Posterior cingulate gyrus (tissue), 11 donors: ENCODE measurements at places on chromosomes 16 and 17.

GRCh38 chr17:40478486-40478885, 22.9 kb downstream of the TNS4 start:
- peak; percentile 46 for DNase-seq

DNA sequence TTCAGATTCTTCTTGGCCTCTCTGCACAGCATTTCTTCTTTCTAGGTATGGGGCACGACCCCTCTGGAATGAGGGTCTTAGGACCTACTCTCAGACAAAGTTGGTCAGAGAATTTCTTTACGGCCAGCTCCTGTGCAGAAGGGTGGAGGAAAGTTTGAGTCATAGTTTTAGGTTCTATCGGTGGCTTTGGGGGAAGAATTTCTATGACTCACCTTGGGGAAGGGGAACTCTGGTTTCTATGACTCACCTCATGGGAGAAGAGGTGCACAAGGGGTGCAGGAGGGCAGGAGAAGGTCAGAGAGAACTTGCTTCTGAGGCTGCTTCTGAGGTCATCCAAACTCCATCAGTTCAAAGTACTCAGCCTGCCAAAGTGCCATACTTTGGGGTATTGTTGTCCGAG, 2.5 kb upstream of the ABCC12 start:
- no peak for DNase-seq

- no peak for DNase-seq
These were observed 503.8 kb downstream of the NPIPA7 start for GRCh38 chr16:16882766-16883165.

- peak; percentile 80 for DNase-seq
These were observed 5.9 kb upstream of the CD68 start for GRCh38 chr17:7573324-7574080.

- DNase-seq: no peak
These were observed 19.0 kb upstream of the KLHDC4 start for GRCh38 chr16:87784812-87785211.

DNA sequence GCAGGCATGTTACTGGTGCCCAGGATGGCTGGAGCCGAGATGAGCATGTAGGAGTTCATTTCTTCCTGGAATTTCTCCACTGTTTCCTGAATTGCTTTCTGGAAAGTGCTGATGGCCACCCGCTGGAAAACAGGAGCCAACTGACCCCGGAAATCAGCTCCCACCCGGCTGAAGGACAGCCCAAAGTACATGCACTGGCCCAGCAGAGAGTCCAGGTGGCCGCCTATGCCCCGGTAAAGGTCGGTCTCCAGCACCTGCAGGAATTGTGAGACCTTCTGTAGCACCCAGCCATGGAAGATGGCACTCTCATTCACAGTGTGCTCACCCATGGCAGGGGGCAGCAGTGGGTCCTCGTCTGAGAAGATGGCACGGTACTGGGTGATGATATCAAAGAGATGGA, 4.3 kb upstream of the PDF start:
- DNase-seq: no peak

DNA sequence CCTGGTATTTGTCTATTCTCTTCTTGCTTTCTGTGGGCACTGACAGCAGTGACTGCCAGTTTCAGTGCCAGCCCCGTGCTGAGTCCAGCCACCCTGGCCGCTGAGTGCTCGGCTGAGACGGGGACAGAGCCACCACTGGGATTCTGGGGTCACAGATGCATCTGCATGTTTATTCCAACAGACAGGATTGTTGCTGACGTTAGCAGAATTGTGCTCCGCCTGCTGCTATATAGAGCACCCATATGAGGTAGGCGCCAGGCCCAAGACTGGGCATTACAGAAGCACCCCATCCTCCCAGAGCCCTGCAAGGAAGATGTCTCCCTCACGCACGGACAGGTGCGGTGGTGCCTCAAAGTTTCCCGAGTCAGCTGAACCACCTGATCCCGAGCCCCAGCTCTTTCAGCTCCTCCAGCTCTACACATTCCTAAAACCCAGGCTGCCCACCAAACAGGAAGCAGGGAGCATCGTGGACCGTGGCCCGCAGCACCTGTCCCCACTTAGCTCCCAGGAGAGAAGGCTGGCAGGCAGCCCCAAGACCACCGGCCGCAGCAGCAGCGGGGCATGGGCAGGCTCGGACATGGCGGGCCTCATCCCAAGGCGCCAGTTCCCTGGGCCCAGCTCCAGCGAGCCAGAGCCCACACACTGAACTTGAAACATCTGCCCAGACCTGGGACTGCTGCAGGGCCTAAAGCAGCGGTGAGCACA, 44.9 kb upstream of the RASD1 start:
- no peak for DNase-seq

DNA sequence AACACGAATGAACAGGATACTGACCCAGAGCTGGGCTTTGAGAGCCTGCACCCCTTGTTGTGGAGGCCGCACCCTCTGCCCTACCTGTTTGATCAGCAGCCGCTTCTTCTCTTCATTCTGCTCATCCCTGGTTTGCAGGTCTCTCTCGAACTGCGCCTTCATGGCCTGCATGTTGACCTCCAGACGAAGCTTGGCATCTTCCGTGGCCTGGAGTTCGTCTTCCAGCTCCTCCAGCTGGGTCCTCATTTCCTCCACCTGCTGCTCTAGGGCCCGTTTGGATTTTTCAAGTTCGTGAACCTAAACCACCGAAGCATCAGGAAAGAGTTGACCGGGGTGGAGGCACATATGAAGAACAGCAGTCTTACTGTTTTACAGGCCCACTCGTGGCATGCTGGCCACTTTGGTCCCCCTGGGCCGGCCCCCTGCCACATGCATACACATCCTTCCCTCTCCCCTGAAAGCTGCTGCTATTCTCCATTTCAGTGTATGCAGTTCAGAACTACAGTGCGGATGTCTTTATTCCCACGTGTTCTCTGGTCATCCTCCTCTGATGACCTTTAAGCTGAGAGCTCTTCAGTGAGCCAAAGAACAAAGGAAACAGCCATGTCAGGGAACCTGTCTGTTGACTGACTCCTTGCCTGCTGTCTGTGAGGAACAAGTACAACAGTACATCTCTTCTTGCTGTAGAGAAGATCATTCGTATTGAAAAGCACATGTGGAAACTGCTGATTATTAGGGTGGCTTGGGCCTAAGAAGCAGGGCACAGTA, 54.8 kb downstream of the NDEL1 start:
- DNase-seq: no peak

GRCh38 chr16:81635063-81635937, 143.8 kb upstream of the PLCG2 start:
- DNase-seq: no peak

DNA sequence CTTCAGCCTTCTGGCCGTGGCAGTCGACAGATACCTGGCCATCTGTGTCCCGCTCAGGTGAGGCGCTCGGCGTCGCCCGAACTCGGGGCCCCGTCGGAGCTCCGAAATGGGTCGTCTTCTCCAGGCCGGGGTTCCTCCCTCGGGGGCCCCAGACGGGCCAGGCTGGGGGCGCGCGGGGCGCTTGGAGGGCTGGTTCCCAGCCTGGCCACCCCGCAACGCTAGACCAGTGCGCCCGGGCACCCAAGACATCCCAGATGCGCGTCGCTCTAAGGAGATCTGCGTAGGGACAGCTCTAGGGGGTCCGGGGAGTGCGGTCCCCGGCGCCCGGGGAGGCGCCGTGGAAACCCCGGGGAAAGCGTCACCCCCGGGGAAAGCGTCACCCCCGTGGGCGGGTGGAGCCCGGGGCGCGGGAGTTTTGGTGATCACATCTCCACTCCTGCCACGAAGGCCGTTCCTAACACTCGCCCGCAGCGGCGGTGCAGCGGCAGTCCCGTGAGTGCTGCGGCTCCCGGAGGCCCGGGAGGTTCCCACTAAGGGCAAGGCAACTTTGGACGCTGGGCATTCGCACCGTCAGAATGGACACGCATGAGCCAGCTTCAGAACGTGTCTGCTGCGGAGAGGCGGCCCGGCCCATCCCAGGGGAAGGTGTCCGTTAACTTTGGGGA, 729 bp downstream of the ADORA2B start:
- no peak for DNase-seq

- no peak for DNase-seq
These were observed 16.6 kb downstream of the KRT12 start for GRCh38 chr17:40850293-40850972.

DNA sequence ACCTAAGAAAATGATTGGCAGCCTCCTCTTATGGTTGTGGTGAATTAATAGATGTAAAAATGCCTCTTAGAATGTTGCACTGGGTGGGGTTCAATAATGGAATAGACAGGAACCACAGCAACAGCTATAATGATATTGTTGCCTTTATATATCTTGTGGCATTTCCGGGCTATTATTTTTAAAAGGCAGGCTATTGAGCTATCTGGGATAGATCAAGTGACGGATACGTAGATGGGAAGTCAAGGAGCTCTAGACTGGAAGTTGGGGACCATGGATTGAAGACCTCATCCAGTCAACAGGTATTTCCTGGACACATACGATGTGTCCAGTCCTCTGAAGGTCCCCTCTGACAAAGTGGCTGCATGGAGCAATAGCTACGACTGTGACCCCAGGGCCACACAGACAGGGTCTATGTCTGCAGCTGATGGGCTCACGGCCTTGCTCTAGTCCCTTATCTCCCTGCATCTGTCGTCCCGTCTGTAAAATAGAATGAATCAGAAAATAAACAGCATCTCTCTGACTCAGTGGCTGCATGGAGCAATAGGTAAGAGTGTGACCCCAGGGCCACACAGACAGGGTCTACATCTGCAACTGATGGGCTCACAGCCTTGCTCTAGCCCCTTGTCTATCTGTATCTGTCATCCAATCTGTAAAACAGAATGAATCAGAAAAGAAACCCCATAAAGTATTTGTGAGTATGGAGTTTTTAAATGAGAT, 117.7 kb upstream of the FOXF1 start:
- no peak for DNase-seq

DNA sequence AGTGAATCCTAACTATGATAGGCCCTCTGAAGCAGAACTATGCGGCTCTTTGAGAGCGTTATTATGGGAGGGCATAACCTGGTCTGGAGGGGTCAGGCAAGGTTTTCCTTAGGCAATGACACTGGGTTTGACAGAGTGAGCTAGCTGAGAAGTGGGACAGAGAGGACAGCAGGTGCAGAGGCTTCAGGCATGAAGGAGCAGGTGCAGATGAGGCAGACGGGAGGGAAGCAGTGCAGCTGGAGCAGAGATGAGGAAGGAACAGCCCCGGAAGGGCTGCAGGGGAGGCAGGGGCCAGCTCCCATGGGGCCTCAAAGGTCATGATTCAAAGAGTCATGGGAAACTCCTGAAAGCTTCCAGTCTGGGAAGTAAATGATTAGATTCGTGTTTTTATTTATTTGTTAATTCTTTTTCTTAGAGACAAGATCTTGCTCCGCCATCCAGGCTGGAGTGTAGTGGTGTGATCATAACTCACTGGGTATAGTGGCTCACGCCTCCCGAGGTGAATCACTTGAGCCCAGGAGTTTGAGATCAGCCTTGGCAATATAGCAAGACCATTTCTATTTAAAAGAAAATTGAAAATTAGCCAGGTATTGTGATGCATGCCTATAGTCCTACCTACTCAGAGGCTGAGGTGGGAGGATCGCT, 5.4 kb downstream of the MARCHF10 start:
- no peak for DNase-seq

GRCh38 chr16:15832241-15832640, 24.6 kb downstream of the MYH11 start:
- DNase-seq: no peak

GRCh38 chr16:46612121-46612520, 9.1 kb downstream of the SHCBP1 start:
- no peak for DNase-seq

- no peak for DNase-seq
These were observed 55.4 kb downstream of the SOCS1 start for GRCh38 chr16:11200592-11200991.

GRCh38 chr17:48770954-48771353, 42.4 kb upstream of the HOXB13 start:
- no peak for DNase-seq

DNA sequence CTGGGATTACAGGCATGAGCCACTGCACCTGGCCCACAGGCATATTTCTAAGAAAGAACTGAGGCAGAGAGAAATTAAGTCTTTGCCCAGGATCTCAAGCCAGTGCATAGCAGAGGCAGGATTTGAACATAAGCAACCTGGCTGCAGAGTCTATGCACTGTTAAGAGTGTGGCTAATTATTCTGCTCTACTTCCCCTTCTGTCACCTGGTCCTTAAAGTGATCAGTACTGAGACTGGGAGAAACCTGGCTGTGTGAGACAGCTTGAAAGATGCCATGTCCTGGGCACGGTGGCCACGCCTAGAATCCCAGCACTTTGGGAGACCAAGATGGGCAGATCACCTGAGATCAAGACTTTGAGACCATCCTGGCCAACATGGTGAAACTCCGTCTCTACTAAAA, 58.1 kb downstream of the IQCK start:
- DNase-seq: no peak

DNA sequence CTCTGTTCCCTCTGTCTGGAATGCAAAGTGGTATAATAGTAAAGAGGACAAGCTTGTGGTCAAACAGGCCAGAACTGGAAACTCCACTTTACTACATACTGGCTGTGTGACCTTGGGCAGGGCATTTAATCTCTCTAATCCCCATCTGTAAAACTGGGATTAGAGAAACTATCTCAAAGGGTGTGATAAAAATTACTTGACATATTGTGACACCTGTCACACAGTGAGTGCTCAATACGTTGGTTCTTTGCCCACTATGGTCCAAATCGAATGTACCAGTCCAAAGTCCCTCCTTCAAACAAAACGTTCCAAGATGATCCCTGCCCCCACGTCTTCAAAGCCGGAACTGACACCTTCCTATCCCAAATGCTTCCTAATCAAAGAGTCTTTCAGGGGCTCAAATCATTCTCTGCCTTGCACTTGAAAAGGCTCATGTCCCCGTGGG, 734 bp downstream of the PGAP3 start:
- DNase-seq: no peak

DNA sequence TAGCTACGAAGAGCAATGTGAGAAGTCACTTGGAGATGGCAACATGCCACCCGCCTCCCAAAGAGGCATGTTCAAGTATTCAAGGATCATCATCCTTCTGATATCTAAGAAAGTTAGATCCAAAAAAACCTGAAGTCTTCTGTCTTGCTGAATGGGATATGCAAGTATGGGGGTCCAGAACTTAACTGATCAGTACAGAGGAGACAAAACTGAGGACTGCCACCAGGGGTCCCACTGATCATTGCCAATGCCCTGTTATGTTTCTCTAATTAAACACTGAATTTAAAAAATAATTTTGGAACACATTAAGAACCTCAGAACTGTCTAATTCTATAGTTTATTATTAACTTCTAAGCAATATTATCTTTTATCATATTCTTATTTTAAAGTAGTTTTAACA, 99.7 kb downstream of the CDH8 start:
- DNase-seq: peak; percentile 82

DNA sequence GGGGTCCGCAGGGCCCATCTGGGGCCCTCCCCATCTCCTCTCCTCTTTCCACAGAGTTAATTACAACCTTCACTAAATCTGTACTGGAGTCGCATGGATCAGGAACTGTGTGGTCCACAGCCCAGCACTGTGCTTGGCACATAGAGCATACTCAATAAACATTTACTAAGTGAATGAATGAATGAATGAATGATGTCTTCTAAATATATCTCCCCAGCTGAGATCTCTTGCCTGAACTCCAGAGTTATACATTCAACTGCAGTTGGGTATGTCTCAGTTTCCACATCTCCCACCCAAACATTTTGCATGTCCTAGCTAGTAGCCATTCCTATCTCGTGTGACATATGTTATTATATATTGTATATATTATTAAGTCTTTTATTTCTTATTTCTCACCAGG, 28.7 kb upstream of the IL21R start:
- no peak for DNase-seq
